Common myeloid progenitor, CD34-positive (primary cell): ENCODE measurements at places on chromosomes 2 and 18.

- no peak for DNase-seq
Observed at GRCh38 chr2:158140201-158140600, 38.5 kb downstream of the UPP2 start.

- no peak for DNase-seq
Observed at GRCh38 chr2:30273574-30273929, 42.2 kb downstream of the LBH start.

DNA sequence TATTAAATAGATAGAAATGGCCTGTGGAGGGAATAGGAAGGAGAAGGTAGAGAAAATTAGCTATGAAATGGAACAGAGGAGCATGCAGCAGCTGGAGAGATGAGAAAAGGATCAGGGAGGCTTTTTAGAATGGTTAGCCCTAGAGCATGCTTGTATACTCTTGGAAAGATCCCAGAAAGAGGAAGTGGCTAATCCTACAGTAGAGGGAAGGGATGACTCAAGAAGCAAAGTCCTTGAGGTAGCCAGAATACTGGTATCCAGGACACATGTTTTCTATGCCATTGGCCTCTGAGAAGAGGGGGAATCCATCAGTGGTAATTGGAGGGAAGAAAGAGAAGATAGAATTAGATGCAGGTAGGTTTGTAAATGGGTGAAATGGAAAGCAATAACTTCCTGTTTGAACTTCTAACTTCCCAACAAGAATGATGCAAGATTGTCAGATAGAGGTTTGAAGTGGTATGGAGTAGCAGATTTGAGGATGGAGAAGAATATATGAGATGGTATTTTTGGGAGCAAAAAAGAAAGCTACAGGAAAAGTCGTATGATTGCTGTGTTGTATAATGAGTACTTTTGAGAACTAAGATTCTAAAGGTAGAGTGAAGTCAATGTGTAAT, 17.1 kb upstream of the OSBPL6 start:
- peak; percentile 11 for DNase-seq

DNA sequence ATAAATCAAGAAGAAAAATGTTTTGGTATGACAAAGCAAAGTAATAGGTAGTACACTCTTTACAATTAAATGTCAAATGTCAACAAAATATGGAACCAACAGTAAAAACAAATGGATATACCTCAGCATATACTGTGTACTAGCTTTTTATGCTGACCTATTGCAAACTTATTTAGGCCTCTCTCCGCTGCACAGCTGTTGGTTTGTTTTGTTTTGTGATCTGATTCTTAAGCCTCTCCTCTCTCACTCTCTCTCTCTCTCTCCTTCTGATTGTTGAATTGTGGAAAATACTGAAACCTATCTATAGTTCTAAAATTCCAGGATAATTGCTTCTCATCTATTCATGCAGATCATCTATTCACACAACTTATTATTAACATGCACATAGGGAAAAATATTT, 154.9 kb upstream of the ARHGAP28 start:
- DNase-seq: no peak

GRCh38 chr2:142128105-142128504, 2.7 kb downstream of the LRP1B start:
- DNase-seq: no peak

GRCh38 chr18:62720766-62721613, 5.6 kb downstream of the PHLPP1 start:
- DNase-seq: no peak

DNA sequence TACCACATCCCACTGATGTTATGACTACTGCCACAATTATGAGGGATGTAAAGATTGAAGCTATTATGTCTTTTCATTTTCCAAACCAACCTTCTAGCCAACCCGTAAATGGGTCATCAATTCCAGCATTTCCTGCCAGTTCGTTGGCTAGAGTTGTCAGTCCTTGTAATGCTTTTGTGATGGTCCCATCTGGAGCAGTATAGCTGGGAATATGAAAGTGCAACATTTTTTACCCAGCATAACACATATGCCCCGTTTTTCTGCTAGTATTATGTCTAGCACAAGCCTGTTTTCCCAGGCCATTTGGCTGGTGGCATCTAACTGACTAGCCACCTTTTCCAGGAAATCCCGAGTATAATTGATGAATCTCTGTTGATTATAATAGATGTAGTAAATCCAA, 1501.6 kb upstream of the SLC39A10 start:
- DNase-seq: no peak

DNA sequence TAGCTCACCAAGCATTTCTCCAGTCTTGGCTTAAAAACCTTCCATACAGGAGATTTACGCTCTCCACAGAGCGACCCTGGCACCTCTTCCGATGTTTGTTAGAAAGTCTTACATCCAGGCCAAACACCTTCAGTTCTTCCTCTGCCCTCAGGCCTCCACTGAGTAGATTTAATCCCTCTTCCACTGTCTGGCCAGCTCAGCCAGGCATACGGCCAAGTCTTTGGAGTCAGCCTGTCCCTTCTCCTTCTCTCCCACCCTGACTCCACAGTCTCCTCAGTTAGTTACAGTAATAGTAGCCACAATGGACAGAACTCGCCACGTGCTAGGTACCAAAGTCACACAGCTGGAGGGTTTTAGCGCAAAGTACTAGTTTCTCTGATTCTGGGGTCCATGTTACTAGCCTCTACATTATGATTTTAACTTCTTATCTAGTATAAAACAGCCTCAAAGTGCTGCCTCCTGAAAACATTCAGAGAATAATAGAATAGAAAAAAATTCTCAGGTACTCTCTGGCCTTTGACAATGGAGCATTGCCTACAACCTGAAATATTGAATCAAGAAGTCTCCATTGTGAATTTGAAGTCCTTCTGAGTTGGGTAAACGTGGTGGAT, 39.5 kb downstream of the THNSL2 start:
- DNase-seq: no peak

DNA sequence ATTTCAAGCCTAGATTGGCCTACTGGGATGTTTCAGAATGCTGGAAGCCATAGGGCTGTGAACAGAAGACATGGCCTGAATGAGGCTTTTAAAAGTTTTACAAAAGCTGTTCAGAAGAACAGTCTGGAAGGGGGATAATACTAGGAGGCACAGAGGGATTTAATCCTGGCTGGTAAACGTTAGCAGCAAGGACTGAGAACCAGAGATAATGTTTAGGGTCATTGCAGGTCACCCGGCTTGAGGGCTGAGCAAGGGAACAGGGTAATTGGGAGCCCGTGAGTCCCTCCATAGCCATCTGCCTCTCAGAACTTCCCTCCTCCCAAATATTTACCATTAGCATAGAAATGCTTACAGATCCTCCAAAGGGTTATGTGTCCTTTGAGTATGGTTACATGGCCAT, 765.4 kb downstream of the TMEM182 start:
- no peak for DNase-seq

DNA sequence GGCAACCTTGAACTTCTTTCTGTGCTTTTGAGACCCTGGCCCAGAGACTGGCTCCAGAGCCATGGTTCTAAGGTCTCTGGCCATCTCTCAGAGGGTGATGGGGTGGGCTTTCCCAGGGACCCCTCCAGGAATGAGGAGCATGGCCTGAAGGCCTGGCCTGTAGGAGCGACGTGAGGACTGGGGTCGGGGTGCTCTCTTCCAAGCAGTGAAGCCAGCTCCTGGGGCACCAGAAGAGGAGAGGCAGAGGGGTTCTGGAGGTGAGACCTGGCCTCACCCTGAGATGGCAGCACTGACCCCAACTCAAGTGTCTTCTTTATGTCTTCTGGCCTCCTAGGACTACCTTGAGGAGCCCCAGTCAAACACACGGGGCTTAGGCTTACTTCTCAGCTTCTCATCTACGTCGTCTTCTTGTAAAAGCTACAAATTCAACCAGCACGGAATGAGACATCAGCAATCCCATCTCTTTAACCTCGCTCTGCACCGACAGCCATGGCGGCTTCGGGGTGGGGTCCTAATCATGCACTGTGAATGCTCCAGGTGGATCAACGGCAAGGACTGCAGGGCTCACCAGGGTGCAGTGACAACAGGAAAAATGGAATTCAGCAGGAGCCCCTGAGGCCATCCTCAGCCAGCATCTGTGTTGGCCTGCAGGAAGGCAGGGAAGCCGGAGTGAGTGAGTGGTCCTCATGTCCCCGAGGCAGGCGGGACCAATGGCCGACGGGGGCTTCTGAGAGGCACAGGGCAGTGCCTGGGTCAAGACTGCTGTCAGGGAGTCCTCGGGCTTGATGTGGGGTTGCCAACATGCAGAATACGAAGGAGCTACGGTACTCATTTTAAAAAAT, 214.1 kb downstream of the HDAC4 start:
- no peak for DNase-seq

DNA sequence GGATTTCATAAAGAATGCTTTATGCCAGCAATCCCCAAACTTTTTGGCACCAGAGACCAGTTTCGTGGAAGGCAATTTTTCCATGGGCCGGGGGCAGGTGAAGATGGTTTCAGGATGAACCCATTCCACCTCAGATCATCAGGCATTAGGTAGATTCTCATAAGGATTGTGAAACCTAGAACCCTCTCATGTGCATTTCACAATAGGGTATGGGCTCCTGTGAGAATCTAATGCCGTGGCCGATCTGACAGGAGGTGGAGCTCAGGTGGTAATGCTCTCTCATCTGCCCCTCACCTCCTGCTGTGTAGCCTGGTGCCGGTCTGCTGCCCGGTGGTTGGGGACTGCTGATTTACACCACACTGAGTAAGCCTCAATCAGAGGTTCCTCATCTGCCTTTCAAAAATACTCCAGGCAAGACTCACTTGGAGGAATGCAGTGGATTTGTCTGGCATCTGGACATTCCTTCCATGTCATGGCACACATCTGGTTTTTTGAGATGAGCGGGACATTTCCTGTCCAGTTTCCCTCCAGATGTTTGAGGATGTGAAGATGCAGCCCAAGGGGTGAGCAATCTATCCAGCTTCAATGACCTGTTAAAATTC, 185.8 kb downstream of the VAPA start:
- no peak for DNase-seq

DNA sequence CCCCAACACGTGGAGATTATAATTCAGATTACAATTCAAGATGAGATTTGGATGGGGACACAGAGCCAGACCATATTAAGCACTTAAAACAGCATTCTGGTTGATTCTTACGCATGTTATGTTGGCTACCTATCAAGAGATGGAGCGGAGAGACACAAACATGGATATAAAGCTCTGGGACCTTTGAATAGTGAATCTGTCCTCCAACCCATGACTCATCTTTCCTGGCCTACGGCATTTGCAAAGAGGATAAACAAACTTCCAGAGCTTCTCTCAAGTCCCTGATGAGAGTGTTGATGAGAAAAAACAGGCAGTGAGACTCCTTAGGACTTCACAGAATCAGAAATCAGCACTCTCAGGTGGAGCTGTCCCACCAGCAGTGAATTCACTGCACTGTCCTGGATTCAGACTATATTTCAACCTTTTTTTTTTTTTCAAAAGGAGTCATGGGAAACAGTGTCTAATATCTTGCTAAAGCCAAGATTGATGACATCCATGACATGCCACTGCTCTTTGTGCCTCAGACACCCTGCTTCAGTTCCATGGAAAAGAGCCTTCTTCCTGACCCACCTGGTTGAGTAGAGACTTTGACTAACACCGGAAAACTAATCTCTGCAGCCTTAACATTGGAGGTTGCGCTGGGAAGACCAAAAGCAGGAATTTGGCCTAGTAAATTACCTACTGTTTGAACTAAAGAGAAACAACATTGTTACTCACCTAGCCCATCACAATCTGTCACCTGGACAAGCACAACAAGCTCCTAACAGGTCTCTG, 62.1 kb upstream of the NPAS2 start:
- DNase-seq: no peak

DNA sequence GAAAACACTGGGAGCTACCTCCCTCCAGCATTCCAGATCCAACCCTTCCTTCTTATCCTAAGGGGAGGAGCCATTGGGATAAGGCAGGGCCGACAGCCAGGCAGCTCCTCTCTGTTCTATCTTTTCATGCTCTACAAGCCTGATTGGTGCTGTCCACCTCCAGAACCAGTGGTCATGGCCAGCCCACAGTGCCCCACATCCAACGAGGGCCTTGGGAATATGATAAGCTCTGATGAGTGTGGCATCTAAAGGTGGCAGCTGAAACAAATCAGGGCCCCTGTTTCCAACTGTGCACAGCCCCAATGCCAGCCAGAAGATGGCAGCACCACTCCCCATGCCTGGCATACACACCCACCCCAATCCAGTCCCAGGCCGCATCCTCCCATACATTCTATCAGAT, 329.3 kb downstream of the C1D start:
- DNase-seq: peak; percentile 30

- no peak for DNase-seq
Observed at GRCh38 chr2:10594011-10594410, 95.8 kb downstream of the NOL10 start.

- peak; percentile 61 for DNase-seq
Observed at GRCh38 chr2:42141687-42142546, 27.2 kb upstream of the EML4 start.

GRCh38 chr2:17519486-17519885, 1.2 kb upstream of the RAD51AP2 start:
- DNase-seq: no peak

DNA sequence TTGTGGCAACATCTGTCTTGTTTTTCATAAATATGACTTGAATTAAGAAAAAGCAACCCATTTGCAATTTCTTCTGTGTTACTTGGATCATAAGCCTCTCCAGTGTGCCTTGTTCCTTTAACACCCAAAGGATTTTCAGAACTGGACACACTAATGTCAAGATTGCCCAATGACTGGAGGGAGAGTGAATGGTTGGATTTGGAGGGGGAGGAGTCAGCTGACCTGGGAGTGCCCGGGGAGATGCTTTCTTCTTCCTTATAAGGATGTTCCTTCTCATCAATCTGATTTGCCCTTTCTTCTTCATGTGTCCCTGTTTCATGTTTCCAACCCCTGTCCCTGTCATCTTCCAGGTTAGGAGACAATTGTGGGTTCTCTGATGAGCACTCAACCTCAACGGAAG, 48.8 kb downstream of the ALPK2 start:
- DNase-seq: no peak

DNA sequence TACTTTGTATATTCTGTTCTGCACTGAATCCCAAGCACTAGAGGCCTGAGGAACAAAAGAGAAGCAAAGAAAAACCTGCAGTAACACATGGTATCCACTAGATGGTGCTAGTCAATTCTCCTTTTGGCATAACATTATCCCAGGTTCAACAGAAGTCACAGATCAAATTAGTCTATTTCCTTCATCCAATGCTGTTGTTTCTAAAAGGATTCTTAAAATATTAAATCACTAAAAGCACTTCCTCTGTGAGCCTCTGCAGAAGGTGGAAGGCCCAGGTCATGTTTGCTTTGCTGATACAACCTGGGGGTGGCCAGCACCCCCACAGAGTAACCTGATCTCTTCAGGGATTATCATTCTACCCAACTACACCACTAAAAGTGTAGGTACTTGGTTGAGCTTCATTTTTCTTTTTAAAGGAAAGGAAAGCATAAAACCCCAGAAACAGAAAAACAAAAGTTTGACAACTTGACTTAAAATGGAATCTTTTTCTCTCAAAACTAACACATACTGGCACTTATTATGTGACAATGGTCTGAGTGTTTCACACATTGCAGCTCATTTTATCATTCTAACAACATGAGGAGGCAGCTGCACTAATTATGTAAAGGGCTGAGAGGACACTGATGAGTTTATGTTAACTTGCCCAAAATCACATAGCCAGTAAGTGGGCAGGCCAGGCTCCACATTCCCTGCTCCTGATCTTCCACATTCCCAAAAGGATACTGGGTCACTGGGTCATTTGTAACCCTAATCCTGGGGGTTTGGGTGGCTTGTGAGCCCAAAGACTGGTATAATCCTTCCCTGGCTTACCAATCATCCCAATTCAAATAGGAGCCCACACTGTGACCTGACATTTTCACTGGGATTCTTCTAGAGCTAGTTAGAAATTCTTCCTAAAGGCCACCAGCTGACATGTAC, 66.8 kb upstream of the DNER start:
- DNase-seq: peak; percentile 64
